ENCODE measurements at places on chromosomes 12 and 14.

GRCh38 chr14:59754256-59754655, 116.3 kb downstream of the RTN1 start:
- DNase-seq, result no peak

DNA sequence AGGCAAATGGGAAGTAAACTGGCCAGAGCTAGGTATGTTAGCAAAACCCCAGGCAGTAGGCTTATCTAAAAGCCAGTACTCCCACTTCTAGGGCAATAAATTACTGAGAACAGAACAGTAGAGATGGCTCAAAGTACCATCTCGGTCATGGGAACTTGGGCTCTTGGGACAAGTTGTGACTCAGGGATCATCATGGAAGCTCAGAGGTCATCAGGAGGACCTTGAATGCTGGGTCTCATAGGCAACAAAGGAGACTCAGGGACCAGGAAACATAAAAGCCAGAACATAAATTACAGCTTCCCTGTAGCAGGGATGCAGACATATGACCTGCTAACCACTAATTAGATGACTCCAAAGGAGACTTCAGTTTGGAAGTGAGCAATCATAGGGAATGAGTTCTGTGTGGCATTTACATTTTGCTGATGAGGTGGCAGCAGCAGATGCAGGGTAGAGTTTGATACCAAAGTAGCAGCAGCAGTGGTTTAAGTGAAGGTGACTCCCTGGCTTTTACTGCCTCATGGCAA, 97.6 kb upstream of the SCAF11 start:
- no peak for DNase-seq

- DNase-seq, result no peak
Observed at GRCh38 chr12:2083008-2083407, 30.2 kb downstream of the CACNA1C start.

- DNase-seq, result no peak
Observed at GRCh38 chr14:104931304-104931770, 6.7 kb downstream of the PLD4 start.

GRCh38 chr12:58463051-58463450, 457.3 kb downstream of the LRIG3 start:
- no peak for DNase-seq

DNA sequence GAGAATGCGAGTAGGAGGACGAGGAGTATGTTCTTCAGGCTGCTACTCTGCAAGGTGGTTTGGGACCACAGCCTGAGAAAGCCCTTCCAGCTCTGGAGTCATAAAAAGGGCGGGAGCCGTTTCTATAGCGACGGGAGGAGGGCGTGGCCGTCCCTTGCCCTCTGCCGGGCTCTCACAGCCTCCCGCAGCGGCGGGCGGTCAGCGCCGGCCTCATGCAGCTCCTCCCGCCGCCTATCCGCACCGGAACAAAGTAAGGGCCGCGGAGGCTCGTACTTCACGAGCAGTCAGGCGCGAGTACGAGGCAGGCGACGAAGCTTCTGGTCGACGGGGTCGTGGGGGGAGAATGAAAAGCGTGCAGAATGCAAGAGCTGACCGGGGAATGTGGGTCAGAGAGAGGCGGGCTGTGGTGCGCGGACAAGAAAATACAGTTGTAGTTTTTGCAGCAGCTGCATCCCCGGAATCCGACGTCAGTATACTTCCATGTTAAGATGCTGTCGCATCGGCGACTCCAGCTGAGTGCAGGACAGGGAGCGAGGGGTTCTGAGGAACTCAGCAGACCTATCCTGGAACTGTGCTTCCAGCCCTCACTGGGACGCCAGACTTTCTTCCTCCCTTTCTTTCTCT, at the start of gene DYRK4:
TSS of gene DYRK4 (plus strand) at position 175 of the 624 bp plus-strand sequence. CDS start at position 213, 38 bp downstream.
- no peak for DNase-seq

GRCh38 chr12:101697930-101698799, 725 bp downstream of the CHPT1 start:
- DNase-seq, result no peak

DNA sequence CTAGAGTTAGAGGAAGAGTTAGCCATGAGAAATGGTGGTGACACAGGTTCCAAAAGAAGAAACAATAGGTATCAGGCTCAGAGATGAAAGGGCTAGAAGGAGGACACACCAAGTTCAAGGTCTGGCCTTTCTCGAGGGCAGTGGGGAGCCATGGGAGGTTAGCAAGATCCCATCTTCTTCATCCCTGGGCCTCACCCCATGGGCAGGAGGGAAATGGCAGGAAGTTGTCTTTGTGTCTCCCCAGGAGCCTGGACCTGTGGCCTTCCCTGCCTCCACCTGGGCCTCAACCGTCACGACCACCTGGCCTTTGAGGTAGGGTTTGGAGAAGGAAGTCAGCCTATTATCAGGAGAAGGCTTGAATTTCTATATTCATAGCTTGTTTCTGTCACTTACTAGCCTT, 5.8 kb upstream of the AQP2 start:
- DNase-seq, result no peak

DNA sequence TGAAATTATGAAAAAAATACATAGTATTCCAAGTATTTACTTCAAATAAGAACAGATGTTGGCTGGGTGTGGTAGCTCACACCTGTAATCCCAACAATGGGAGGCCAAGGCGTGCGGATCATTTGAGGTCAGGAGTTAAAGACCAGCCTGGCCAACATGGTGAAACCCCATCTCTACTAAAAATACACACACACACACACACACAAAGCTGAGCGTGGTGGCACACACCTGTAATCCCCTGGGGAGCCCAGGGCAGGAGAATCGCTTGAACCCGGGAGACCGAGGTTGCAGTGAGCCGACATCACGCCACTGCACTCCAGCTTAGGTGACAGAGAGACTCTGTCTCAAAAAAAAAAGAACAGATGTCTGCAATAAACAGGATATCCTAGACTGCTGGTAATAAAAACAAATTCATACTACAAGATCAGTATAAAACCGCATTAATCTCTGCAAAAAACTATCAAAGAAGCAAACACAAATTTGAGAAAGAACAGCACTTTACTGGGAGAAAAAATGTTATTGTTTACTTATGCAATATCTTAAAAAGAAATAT, 23.8 kb downstream of the EEA1 start:
- no peak for DNase-seq

DNA sequence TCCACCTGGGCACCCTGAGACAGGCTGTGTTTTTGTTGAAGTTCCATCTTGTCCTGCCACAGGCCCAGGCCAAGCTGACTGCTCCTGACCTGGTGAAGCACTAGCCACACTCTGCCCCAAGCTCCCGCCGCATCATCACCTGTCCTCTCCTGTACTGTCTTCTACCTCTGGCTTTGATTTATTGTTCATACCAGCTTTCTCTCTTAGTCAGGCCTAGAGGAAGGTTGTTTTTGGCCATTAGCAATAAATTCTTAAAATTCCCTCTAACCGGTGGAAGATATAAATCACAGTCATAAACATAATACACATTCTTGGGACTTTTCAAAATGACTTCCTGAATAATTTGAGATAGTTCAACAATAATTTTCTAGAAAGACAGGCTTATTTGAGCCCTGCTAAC, 169.4 kb downstream of the DAD1 start:
- DNase-seq, result no peak

GRCh38 chr14:102933618-102934231, 11.3 kb downstream of the AMN start:
- no peak for DNase-seq

GRCh38 chr12:40898505-40898904, 206.3 kb downstream of the CNTN1 start:
- no peak for DNase-seq

DNA sequence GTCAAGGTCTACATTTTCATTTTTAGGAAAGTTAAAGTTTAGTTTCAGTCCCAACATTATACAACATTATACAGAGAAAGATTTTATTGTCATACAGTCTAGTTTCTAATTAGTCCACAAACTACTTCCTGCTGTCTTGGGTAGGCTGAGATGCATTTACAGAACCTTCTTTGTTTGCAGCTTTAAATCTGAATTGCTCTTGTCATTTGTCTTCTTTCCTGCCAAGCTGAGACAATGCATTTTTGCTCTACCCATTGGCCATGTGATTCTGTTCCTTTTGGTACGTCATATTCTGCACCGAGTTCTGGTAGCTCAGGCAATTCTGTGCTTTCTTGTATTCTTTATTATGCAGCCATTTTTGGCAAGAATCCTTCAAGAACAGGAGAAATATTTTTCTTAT, 228.5 kb downstream of the ATP23 start:
- no peak for DNase-seq

Measured in activated T-cell treated with anti-CD3 and anti-CD28 coated beads, Interleukin-2, amount 50 U/mL, for 48 hours (primary cell).